ENCODE measurements at places on chromosomes 5 and 9.

GRCh38 chr9:88786291-88787079, 204.8 kb upstream of the S1PR3 start:
- no peak for DNase-seq

GRCh38 chr5:103428411-103428871, 134.1 kb downstream of the NUDT12 start:
- no peak for DNase-seq

DNA sequence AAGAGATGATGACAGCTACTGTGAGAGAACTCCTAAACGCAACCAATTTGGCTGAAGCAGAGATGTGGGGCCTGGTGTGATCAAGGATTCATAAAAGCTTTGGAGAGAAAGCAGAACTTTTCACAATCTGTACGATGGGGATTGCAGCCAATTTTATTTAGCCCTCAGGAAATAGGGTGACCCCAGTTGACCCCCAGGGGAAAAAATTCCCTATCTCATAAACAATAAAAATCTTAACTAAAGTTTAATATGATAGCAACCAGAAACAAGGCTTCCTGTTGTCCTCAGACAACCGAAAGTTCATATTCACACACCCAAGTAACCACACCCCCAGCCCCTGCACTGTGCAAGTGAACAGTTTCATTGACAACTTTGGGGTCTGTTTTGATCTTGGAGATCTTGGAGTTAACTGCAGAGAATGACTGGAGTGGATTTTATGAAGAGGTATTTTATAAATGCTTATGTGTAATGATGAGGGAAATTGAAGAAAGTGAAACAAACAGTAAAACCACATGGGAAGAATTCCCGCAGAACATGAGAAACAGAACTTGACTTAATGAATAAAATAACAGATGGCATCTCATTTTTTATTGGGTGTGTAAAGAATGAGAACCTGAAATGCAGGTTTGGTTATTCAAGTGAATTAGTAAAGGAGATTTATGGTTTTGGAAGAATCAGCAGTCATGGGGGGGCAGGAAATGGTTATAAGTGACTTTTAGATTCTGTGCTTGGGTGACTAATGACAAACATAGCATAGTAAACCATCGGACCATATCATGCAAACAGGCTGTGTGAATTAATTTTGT, 94.5 kb downstream of the PDE4D start:
- no peak for DNase-seq

DNA sequence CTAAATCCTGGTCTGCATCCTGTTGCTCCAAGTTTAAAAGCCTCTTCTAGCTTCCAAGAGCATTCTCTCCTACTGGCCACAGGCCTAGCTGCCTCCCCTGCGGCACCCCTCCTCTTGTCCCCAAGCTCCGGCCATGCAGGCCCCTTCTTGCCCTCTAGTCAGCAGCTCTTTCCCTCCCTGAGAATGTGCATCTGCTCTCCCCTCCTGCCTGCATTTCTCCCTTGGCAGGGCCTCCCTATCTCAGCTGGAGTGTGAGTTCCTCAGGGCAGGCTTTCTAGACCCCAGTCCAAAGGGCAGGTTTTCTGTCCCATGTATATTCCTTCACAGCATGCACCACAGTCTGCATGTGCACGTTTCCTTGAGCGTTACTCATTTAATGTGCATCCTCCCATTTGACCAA, 24.6 kb upstream of the BARX1 start:
- DNase-seq, result no peak

- no peak for DNase-seq
Observed at GRCh38 chr9:92275541-92275940, 18.0 kb downstream of the IARS1 start.

DNA sequence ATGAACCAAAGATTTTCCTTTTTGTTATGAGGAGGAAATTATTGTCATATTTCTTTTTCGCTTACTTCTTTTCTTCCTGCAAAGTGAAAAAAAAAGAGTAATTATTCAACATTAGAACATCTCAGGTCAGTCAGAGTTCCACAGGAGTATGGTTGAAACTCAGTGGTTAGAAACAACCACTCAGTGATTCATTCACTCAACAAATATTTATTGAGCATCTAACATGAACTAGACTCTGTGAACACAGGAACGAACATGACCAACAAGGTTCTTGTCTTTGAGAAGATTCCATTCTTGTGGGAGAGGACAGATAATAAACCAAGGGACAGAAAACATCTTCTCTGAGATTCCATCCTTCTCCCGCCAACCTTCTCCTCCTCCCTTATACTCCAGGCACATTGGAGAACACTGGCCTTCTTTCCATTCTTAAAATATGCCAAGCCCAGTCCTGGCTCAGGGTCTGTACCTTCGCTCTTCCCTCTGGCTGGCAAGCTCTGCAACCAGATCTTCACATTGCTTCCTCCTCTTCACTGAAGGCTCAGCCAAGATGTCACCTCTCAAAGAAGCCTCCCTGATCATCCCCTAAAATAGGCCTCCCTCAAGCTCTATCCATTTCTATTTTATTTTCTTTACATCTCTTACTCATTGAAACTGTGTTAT, 6.8 kb upstream of the GRAMD2B start:
- DNase-seq, result no peak

DNA sequence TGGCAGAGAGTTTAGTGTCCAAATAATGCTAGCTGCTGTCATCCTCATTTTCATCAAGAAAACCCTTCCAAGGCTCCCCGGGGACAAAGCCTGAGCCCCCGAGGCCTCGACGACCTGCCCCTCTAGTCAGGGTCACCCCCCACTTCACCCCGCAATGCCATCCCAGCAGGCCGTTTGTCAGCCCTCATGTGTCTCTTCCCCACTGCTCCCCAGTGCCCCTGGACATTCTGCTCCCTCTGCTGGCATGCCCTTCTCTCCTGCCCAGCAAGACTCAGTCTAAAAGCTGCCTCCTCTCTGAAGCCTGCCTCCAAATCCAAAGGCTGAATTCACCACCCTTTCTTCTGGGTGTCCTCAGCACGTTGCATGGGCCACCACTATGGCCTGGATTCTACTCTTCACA, 59.3 kb downstream of the PAX5 start:
- DNase-seq, result no peak

- no peak for DNase-seq
Observed at GRCh38 chr9:76732341-76732958, 31.8 kb upstream of the PCA3 start.

DNA sequence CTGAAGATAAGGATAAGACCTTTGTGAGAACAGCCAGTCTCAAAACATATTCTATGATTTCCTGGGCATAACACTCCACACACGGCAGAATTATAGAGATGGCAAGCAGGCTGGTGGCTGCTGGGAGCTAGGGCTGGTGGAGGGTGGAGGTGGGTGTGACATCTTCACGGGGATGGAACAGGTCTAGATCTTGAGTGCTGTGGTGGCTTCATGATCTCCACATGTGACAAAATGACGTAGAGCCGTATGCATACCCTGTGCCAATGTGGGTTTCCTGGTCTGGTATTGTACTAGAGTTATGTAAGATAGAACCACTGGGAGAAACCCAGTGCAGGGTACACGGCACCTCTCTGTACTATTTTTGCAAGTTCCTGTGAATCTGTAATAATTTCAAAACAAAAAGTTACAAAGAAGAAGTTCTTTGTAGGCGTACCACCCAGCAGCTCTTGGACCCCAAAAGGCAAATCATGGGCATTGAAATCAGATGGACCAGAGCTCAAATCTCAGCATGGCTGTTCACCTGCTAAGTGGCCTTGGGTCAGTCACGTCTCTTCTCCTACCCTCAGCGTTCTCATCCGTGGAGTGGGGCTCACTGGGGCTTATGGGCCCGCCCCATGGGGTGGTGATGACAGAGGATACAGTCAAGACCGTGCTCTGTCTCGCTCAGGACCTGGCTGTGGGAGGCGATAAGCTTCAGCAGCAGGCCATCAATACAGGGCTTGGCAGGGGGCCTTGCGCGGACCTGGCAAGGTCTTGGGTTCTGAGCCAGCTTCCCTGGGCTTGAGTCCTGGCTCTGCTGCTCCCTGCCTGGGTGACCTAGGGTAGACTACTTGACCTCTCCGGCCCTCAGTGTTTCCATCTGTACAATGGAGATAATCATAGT, 74.7 kb upstream of the UNC5A start:
- no peak for DNase-seq

DNA sequence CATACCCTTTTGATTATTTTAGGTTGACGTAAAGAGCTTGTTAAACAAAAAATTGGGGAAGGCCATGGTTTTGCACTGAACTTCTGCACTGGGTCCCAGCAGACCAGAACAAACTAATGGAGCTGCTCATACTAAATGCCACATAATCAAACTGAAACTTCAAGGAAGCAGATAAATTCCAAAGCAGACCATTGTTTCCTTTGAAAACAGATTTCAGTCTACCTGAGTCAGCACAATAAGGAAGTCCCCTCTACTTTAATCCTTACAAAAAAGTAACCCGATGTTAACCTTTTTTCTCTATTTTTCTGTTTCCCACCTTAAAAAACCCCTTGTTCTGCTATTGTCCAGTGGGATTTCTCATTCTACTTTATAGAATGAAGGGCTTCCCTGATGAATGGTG, 39.2 kb downstream of the WDR36 start:
- no peak for DNase-seq

GRCh38 chr9:16721972-16722371, 148.5 kb downstream of the BNC2 start:
- no peak for DNase-seq

- no peak for DNase-seq
Observed at GRCh38 chr5:3911111-3911510, 315.5 kb downstream of the IRX1 start.

DNA sequence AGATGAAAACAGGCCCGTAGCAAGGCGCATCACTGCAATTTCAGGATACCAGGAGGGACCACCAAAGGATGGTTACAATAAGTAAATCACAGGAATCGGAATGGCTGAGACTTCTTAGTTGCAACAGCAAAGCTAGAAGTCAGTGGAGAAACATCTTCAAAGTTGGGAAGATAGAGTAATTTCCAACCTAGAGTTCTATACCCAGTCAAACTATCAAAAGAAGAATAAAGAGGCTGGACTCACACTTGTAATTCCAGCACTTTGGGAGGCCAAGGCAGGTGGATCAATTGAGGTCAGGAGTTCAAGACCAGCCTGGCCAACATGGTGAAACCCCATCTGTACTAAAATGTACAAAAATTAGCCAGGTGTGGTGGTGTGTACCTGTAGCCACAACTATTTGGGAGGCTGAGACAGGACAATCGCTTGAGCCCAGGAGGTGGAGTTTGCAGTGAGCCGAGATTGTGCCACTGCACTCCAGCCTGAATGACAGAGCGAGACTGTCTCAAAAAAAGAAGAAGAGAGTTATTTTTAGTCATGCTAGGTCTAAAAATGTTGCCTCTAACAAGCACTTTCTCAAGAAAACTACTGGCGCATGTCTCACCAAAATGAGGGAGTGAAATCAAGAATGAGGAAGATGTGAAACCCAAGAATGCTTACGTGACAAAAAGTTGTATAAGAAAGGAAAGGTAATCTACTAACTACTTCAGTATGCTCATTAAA, 267.7 kb downstream of the DENND1A start:
- DNase-seq, result no peak

DNA sequence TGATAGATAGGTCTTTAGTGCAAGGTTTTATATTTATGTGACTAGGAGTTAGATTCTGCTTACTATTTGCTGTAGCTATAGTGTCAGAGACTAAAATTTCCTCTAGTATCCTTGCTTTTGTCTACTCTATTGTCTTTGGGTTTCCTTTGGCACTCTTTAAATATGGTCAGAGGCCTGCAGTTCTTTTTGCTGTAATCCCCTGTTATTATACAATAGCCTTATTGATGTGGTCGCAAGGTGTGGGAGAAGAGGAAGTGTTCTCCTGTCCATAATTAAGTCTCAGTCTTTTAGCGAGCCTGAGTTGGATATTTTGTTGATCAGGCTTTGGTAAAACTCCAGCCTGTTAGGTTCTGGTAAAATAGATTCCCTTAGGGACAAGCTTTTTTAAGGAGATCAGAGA, 34.9 kb downstream of the LURAP1L start:
- DNase-seq, result peak; percentile 73

DNA sequence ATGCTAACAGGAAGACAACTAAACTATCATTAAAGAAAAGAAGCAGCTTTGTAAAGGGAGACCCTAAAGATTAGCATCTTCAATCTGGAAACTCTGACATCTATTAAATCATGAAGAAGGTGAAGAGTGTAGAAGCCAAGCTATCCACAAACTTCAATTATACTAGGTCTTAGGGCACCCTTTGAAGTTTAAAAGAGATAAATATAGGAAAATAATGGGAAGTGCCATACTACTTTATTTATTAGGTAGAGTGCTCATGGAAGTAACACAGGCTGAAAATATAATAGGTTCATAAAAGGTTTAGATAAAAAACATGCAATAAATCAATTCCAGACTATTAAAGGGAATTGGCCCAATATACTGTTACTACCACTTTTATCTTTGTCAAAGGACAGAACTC, 19.9 kb downstream of the CDH10 start:
- no peak for DNase-seq

DNA sequence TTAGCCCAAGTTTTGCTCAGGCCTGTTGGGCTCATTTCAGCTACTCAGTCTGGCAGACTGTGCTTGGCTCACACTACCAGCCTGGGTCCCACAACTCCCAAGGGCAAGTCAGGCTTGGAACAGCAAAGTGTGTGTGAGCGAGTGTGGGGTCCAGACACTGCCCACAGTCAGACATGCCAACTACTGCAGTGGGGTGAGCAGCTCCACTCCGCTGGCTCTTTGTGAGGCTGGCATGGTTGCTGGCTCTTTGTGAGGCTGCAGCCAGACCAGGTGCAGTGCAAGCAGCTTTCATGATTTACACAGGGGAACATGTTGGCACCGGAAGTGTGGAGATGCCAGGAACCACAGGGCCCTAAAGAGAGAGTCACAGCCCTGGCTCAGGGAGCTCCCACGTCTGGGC, 606.7 kb upstream of the FAM174A start:
- DNase-seq, result no peak

GRCh38 chr5:90017239-90017638, 392.3 kb downstream of the CETN3 start:
- DNase-seq, result no peak
